ENCODE measurements at places on chromosomes 5 and 9. TPM values are rescaled to one million over a fixed set of nuclear protein-coding genes. Genes with fewer than 3 reads are reported as not detected.
A peak's percentile ranks its signal among the peaks of the same experiment; 100 is the strongest.

Gene NREP
- total RNA-seq, result 5.5 TPM

DNA sequence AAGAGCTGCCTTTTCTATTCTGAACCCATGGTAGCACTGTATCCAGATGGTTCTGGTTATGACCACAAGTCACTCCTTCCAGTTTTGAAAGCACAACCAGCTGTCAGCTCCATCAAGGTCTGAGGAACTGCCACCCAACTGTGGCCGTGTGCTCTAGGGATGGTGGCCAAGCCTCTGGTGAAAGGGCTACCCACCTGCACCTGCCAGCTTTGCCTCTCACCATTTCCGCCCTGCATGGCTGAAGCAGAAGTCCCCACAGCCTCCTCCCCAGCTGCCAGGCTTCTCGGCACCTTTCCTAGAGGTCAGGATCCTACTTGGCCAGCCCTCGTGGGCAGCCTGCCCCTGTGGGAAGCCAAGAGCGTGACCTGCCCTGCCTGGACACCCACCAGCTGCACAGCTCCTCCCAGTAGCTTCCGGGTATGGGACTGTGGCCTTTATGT is 16.8 kb downstream of the SEMA5A start:
- no peak overlapping the region for H3K27ac ChIP-seq
- H3K27me3 ChIP-seq, result no peaks in the 10 kb centered on the region
- DNase-seq, result no peak
- no peaks in the 10 kb centered on the region for H3K4me1 ChIP-seq
- no peaks in the 10 kb centered on the region for H3K36me3 ChIP-seq

GRCh38 chr9:112093147-112093869 is 81.8 kb downstream of the SUSD1 start:
- DNase-seq, result no peak
- H3K36me3 ChIP-seq, result peaks cover 5% of the 10 kb centered on the region
- H3K27ac ChIP-seq, result peak overlapping the region; percentile 69

- no peaks in the 10 kb centered on the region for H3K36me3 ChIP-seq
- no peak for DNase-seq
- peak overlapping the region; percentile 45 for H3K4me3 ChIP-seq
- peaks cover 14% of the 10 kb centered on the region for H3K4me1 ChIP-seq
- peaks cover 4% of the 10 kb centered on the region for H3K27me3 ChIP-seq
Observed at GRCh38 chr9:38046661-38047300, 22.2 kb downstream of the SHB start.
